ENCODE measurements at places on chromosomes 6 and 20.

GRCh38 chr6:160337991-160338390 is 10.2 kb upstream of the SLC22A3 start:
- DNase-seq: no peak

DNA sequence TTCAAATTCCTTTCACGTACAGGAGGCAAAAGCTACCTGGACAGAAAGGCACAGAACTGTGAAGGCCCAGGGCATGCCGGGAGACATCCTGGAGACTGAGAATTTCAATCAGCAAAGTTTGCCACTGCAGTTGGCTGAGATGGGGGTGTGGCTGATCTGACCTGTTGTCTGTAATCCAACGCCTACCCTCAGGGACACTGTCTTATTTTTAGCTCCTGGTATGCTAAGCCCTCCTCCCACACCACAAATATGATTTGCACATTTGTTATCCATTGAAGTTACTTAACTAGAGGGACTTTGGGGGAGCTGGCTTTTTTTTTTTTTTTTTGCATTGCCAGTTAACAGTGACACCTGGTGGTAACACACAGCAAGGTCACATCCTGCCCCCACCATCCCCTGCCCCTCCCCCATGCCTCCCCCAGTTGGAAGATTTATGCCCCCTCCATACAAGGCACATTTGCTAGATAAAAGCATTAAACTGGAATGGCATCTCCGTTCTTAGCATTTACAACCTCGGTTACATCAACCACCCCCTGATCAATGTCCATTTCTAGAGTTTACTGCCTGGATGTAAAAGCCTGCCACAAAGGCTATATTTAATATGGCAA is 40.4 kb downstream of the TTI1 start:
- DNase-seq: peak; percentile 25

DNA sequence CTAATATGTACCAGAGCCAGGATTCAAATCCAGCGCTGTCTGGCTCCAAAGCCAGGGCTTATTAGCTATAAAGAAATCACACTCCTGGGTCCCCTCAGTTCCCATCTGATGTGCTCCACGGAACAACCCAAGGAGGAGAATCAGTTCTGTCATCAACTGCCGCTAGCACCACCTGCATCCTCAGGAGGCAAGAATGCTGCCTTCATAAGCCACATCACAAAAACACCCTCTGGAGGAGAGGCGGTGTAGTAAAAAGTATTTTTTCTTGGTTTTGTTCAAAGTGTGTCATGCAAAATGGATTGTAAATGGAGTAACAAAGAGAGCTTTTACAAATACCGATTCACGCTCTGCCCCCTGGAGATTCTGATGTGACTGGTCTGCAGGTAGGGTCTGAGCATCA is 57.1 kb downstream of the TNFRSF21 start:
- DNase-seq: no peak

DNA sequence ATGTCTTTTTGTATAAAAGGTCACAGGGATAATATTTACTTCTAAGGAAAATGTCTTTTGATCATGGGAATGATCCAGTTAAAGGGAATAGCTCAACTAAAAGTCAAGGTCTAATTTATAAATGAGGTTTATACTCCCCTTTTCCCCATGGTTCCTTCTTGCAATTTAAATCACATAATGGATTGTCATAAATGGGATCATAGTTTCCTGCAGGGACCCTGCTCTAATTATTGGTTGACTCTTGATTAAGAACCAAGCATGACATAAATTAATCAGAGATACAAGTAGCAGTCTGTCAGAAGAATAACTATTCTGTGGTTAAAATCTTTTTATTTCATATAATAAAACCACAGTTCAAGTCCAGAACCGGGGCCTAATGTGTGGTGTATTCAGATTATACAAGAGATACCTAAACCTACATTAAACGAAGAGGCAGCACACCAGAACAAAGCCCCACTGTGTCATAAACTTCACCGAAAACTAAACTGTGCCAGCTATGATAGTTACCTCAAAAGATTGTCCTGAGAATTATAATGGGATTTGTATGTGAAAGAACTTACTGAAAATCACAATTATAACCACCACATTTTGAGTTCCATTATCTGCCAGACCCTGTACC is 43.0 kb upstream of the CD83 start:
- no peak for DNase-seq

DNA sequence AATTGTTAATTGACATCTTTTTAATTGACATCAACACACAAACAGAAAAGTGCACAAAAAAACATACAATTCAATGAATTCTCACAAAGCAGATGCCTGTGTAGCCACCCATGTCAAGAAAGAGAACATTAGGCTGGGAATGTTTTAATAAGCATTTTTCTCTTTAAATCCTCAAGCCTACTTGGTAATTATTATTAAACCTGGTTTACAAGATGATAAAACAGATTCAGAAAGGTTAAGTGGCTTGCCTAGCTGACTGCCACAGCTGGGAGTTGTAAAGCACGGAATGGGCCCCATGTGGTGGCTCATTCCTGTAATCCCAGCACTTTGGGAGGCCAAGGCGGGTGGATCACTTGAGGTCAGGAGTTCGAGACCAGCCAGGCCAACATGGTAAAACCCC is 90.0 kb upstream of the AKAP12 start:
- no peak for DNase-seq

GRCh38 chr6:46393940-46394337 is 97.3 kb downstream of the RCAN2 start:
- DNase-seq: no peak

DNA sequence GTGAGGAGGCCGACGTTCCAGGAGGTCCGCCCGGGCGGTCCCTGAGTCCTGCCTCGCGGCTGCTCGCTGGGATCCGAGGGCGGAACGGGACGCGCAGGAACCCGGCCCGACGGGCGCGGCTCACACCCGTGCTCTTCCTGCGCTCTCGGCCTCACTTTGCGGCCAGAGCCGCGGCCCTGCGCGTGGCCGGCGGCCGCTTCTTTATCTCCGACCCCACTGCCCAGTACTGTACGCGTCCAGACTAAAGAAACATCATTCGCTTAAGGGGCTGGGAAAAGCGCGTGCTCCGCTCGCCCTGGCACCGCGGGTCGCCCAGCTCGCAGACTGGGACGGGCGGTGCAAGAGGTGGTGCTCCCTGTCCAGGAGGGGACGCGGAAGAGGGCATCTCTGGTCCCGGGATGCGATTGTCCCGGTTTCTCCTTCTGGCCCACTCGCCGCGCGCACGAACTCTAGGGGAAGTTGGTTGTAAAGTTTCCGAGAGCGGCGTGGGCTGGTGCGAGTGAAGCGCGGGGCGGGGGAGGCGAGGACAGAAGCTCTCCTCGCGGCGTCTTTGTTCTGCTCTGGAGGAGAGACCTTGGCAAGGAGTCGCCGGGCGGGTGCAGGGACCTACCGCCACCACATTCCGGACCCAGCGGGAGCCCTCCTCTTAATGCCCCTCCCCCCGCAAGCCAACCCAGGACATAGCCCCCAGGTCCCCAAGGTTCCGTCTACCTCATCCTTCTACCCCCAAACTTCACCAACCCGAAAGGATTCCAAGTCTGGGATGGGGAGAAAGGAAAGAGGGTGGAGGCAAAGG is 71.0 kb downstream of the SOX4 start:
- DNase-seq: peak; percentile 4

DNA sequence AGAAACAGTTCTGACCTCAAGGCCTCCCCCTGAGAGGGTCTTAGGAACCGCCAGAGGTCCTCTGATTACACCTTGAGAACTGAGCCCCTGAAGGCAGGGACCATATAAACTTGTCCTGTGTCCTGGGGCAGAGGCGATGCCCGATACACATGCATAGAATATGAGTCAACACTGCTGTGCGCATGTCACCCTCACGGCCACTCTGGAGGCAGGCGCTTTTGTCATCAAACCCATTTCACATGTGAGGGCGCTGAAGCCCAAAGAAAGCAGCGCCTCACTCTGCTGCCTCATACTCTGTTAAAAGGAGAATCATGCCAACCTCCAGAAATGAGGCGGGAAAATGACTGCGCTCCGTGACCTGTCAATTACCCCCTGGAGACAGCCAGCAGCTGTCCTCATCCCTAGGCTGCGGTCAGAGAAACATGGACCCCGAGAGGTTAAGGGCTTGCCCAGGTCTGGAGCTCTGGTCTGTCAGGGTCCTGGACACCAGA is 158.3 kb downstream of the GRM4 start:
- DNase-seq: no peak

DNA sequence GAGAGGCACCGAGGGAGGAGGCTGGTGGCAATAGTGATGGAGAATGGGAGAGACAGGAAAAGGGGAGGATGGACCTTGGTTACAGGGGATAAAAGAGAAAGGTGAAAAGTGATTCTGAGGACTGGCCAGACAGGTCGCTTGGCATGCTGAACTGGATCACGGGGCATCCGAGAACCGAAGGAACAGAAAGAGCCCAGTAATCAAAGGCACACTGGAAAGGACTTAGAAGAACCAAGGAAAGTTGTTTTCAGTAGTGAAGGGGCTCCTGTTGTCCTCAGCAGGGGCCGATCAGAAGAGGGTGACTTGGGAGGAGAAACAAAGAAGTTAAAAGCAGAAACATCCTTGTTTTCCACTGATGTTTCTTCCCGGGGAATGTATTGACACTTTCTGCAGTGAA is 18.9 kb downstream of the SYTL3 start:
- no peak for DNase-seq

GRCh38 chr20:19009081-19009688 is 195.6 kb downstream of the SCP2D1 start:
- DNase-seq: no peak

GRCh38 chr6:165664559-165665383 is 1.7 kb upstream of the PDE10A start:
- no peak for DNase-seq

DNA sequence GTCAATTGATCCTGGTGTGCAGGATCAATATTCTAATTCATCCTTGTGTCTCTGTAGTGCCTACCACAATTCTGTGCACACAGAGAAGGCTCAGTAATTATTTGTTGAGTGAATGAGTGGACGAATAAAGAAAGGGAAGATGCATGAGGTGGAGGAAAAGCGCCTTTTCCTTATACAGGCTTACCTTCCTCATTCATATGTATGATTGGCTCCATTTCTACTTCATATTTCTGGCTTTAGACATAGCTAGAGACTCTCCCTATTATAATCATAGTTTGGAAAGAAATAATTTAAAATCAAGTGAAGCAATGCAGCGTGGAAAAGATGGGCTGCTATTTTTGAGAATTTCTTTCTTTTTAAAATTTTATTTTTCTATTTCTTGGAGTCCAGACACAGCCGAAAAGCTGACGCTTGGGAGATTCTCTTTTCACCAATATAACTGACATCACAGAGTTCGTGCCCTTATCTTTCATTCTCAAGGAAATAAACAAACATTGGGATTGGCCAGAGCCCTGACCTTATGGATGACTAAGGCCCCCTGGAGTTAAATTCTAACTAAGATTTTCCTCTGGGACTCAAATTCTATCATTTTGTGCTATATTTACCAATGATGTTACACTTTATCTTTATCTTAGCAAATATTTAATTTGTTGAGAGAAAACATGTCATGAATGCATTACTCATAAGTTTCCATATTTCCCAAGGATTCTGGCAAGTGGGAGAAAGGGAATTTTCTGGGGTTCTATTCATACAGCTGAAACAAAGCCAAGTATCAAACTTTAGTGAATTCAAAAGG is 48.1 kb downstream of the PRL start:
- no peak for DNase-seq

- no peak for DNase-seq
Measured at GRCh38 chr6:164005004-164005711, 590.6 kb downstream of the QKI start.

DNA sequence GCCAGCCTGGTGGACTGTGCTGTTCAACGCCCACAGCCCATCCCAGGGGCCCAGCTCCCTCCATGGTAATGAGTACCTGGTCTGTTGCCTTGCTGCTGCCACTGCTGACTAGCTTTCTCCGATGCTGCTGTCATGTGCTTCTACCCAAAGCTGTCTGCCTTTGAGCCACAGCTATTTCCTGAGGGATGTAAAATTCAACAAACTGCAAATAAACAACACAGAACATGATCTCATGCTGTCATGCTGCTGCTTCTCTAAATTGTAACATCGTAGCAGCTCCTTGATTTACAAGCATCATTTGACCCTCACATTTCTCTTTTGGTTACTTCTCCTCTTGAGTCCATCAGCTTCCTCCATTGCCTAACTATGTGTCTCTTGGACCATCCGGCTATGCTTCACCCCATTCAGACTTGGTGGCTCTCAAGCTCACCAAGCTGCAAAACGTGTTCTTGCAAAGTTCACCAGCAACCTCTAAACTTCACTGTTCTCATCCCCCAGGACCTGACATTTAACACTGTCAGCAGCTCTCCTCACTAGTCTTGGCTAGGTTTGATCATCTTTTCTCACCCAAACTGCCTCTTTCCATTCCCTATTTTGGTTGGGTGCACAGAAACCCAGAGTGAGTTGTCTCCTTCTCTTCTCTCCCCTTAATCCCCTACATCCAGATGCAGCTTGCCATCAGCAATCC is 54.6 kb downstream of the FYN start:
- no peak for DNase-seq

DNA sequence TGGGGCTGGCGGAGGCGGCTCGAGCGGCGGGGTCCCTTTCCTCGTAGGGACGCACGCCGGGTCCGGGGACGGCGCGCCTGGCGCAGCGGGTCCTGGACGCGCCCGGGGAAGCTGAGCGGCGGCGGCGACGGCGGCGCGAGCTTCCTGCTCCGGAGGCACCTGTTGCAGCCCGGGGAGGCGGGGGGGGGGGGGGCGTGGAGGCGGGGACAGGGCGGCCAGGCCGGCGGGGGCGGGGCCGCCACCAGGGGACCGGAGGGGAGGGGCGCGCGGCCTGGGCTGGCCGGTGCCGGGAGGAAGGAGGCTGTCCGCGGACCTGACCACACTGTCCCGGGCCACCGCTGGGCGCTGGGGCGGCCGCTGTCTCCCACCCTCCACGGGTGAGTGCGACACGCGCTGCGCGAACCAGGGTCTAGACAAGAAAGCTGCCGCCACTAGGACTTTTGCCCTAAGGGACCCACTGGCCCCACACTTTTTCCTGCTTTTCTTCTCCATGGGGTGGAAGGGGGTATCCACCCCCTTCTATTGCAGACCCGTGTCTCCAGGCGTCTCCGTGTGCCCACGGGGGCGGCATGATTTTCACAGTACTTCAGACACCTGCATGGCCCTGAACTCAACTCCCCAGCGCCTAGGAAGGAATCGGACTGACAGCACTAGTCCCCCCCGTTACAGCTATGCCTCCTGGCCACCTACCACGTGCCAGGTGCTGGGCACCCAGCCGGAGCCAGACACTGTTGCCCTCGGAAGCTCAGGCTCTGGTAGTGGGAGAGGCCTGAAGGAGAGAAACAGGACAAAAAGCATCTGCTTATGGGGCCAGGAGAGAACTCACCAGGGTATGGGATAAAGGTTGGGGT is at the start of gene NFATC2:
NFATC2 (minus strand) TSS at position 149 of the 851 bp plus-strand sequence. CDS start 220 bp downstream, outside the sequence.
- DNase-seq: peak; percentile 51

DNA sequence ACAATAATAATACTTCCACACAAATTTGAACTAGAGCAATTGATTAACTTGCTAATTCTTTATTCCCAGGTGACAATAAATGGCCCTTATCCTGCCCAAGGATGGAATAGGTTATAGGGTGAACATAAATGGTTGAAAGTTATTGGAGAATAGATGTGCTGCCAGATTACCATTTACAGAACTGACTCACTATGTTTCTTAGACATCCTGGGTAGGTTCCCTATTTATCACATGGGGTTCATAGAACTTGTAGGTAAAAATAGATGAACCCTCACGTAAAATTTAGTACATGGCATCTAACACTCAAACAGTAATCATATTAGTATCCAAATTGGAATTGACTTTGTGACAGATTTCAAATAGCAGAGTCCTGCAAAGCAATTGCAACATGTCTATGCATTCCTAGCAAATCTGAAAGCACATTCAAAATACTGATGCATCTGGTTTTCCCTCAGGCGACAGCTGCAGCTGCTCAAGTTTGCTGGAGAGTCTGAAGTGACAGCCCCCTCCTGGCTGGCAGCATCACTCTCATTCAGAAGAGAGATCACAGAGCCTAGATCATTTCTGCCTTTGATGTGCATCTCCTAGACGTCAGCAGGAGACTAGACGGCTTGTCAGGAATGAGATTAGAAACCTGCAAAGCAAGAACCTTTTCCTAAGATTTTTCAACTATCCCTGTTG is 80.2 kb upstream of the RNF217 start:
- DNase-seq: no peak

All from HL-60 (cell line).